ENCODE measurements at places on chromosomes 2 and 18.

- no peak for DNase-seq
Measured at GRCh38 chr18:58721566-58722239, 50.4 kb downstream of the MALT1 start.

- peak; percentile 80 for DNase-seq
Measured at GRCh38 chr2:74334931-74335333, 8.3 kb downstream of the SLC4A5 start.

GRCh38 chr2:27270670-27271069 is 4.6 kb upstream of the DNAJC5G start:
- DNase-seq = no peak

DNA sequence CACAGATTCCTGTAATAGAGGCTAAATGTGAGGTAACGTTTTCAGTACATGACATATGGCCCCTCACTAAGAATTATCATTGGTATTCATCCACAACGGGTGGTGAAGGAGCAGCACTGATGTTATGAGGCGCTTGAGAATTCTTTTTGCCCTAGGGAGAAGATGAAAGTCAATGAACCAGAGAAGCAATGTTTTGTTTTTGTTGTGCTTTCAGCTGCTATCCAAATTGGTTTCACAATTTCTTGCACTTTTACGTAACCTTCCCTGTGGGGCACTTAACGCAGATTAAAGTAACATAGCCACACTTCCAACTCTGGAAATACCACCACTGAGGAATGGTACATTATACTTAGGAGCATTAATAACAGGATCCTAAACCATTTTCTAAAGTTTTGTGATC is 13.3 kb upstream of the CCDC85A start:
- DNase-seq = no peak

DNA sequence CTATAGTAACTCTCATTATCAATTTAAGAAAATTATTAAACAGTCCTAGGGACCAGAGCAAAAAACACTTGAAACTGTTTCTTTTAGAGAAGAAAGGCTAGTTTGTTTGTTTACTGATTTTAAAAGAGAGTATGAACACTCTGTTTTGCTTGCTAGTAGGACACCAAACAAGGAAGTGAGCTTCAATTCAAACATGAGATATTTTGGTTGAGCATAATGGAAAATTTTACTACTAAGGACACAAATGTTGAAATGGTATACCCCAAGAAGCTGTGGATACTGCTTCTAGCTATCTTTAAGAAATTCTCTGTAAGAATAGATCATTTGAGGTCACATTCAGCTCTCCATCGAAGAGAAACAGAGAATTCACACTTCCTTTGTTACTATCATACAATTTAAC is 216.3 kb upstream of the SMAD7 start:
- DNase-seq = no peak

- DNase-seq = no peak
Measured at GRCh38 chr2:128026448-128027277, 1.2 kb downstream of the SAP130 start.

DNA sequence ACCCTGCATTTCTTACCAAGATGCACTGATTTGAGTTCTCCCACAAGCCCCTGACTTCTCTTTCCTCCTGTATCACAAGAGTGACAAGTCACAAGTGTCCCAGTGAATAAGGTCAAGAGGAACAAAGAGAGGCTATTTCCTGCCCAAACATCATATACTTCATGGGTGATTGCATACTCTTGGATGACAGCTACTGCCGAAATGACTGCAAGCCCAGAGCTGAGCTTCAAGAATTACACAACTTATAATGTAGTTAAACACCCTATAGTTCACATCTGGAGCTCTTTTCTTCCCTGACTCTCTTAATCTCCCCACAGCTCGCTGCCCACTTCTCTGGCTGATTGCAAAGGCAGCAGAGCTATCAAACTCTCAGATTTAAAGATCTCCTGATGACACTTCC is 289.7 kb upstream of the PARD3B start:
- DNase-seq = no peak

DNA sequence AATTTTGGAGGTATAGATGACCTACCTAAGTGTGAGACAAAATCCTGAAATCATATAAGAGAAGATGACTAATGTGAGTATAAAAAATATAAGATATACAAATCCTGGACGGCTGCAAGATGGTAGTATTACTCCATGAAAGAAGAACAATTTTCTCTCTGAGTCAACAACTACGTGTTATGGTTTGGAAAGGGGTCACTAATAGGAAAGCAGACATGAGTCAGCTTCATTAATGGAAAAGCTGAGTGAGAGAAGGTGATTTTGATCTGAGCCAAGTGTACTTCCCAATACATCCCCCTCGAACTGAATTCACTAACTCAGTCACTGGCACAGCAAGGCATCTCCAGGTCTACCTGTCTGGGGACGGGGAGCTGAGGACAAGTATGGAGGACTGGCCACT is 20.1 kb upstream of the SELENOI start:
- no peak for DNase-seq

GRCh38 chr2:40352041-40352702 is 99.7 kb downstream of the SLC8A1 start:
- no peak for DNase-seq

DNA sequence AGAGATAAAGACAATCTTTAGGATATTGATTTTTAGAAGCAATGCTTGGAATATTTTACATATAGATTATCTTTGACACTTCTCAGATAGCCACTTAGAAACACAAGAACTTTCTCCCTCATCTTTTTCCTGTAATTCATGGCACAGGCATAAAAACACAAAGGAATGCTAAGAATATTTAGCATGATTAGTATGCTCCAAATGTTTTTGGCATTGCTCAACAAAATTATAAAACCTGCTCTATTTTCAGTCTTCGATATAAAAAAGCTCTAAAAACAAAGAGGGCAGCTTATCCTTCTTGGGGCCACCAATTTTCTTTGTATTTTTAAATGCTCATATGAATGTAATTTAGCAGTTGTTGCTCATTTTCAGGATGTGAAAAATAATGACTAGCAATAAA is 90.8 kb downstream of the RAD51AP2 start:
- no peak for DNase-seq

DNA sequence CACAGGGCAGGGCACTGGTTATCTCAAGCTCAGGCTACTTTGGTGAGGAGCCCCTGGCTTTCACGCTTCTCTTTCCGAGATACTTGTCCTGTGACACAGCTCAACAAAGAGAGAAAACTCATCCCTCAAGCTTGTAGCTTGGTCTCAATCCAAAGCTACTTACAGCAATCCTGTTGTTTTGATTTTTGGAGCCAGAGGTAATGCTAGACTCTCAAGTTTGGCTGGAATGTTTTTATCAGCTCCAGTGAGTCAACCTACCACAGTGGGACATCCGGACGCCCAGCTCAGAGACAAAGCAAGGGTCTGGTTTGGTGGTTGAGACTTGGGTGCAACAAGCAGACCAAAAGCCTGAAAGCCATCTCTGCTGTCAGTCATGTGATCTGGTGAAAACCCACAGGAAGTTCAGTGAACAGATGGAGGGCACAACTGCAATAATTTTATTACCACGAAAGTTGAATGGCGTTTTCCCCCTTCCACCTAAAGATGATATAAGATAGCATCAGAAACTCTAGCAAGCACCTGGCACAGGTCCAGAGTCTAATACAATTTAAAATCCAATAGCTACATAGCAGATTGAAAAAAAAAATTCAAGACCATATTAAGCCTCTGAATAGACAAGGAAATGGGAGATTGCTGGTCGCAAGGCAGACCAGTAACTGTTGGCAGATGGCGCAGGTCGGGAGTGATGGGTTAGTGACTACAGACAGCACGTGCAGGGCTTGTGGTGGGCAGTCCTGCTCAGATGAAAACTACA is 102.3 kb upstream of the SMAD7 start:
- DNase-seq = peak; percentile 37

GRCh38 chr2:3426615-3427014 is 47.1 kb downstream of the TRAPPC12 start:
- no peak for DNase-seq

- no peak for DNase-seq
Measured at GRCh38 chr18:21831413-21831831, 90.8 kb downstream of the MIB1 start.

- no peak for DNase-seq
Measured at GRCh38 chr18:54967786-54968185, 8.5 kb upstream of the CCDC68 start.

- no peak for DNase-seq
Measured at GRCh38 chr2:71453404-71454220, at the start of gene DYSF. DYSF (plus strand) TSS chr2:71453561.

DNA sequence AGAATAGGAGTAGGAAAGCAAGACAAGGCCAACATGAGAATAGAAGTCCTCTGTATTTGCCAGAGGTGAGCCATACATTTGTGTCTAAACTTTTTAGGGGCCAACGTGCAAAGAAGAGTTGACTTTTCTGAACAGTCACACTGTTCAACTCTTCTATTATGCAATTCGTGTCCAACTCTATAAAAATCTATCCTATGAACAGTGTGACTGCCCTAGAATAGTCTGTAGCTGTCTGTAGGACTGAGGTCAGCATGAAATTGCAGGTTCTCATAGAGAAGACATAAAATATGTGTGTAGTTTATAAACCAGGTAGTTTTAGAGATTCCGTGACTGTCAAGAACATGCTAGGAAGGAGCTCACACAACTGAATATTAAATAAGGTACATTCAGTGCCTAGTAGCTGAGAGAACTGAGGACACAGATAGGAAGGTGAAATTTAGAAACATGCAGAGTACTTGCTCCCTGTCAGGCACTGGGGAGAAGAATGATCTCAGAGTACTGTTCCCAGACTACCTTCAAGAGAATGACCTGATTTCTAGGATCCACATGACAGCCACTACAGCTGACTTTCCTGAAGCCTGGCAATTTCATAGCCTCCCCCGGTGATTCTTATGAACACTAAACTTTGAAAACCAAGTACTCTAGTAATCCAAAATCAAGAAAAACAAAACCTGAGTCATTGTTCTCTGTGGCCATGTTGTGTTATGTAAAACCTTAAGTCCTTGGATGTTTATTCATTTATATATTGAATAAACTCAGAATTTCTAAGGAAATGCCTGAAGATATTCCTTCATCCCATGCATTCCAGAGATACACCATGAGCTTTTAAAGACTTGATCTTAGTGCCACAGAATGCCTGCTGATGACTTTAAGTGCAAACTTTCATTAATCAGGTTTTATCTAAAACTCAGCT is 201.5 kb upstream of the BOD1L2 start:
- no peak for DNase-seq

DNA sequence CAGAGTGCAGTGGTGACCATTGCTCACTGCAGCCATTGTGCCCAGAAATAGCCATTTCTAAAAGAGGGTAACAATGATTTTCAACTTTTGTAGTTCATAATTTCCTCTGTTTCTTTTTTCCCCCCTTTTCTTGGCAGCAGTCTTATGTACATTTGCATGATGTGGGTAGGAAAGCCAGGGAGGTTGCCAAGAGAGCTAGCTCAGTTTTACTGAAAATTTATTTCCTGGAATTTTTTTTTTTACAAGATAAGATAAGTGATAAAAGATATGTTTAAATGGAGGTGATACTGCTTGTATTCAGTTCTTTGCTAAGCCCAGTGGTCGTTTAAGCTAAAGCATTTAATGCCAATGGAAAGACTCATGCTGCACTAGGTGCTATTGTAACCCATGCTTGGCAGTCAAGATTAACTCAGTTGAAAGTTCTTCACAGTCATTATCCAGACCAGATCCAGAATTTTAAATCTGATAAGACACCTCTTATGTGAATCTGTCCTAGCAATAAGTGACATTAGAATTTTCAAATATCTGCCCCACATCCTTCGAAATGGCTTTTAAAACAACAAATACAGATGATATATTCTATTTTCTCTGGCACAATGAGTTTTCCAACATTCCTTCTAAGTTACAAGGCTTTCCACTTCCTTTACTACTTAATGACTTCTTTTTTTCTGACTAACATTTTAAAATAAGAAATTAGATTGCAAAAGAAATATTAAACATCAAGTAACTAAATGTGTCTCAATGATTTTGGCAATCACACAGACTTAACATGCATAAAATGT is 4.4 kb upstream of the ATP8B1 start:
- no peak for DNase-seq

GRCh38 chr2:7011356-7012083 is 94.3 kb downstream of the RNF144A start:
- DNase-seq = no peak

DNA sequence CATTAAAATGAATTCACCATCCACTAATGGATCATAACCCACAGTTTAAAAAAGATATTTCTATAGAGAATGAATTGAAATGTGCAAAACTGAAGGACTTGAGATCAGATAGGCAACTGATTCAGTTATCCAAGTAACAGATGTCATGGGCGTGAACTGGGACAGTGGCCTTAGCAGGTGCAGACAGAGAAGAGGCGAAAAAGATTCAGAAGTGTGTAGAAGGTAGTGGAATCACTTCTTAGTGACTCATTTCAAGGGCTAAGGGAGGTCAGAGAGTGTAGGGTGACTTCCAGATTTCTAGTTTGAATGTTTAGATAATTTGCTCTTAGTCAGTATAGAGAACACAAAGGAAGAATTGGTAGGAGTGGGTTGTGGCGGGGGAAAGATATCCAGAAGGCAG is 79.7 kb downstream of the EHBP1 start:
- no peak for DNase-seq

- DNase-seq = no peak
Measured at GRCh38 chr2:192194265-192194865, 368 bp downstream of the TMEFF2 start.

DNA sequence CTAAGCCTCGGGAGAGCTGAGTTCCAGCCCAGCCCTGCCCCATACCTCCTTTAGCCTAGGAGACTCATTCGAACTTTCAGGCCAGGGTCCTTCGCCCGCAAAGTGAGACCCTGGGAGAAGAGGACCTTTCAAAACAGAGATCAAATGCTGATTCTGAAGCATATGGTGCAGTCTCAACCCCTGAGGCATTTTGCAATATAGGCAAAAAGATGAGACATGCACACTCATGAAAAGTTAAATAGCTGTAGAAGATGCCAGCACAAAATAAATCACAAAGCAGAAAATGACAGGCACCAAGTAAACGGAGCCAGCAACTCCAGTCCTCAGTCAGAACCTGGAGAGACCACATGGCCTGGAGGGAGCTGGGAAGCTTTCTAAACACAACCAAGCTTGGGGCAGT is 542.7 kb upstream of the RAB6C start:
- no peak for DNase-seq

- no peak for DNase-seq
Measured at GRCh38 chr18:11572201-11572600, 37.2 kb upstream of the SLC35G4 start.

DNA sequence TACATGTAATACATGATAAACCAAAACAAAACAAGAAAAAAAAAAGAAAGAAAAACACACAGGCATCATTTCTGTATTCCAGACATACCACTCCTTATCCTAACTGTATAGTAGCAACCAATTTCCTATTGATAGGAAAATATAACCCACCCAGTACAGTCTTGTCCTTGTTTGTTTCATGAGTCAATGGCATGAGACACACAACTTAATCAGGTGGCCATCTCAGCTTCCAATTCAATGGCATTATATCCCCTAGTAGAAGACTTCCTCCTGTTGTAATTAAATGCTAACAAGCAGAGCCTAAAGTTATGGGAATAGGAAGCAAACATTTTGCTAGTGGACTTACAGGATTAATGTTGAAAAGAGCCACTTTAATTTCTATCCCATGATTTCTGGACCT is 121.0 kb upstream of the NOL4 start:
- no peak for DNase-seq

- no peak for DNase-seq
Measured at GRCh38 chr2:75134860-75135259, 64.5 kb downstream of the TACR1 start.

- no peak for DNase-seq
Measured at GRCh38 chr2:4486971-4487370, 783.6 kb downstream of the DCDC2C start.

GRCh38 chr2:119823734-119824334 is 64.1 kb downstream of the PTPN4 start:
- DNase-seq = peak; percentile 45

Data from activated CD4-positive, alpha-beta T cell treated with anti-CD3 and anti-CD28 coated beads, Interleukin-2, amount 10 ng/mL, durations not matched to agents 7 days and 5 days (primary cell).